ENCODE measurements at places on chromosomes 12 and 14. TPM values are rescaled to one million over a fixed set of nuclear protein-coding genes. Genes with fewer than 3 reads are reported as not detected.

The ANKRD33 gene
- total RNA-seq, result under 0.01 TPM

The NANOG gene
- not detected for total RNA-seq

The MOK gene
- total RNA-seq, result 15.2 TPM

The PIWIL1 gene
- not detected for total RNA-seq

The EEA1 gene
- 34.1 TPM for total RNA-seq

The TSPAN19 gene
- not detected for total RNA-seq

The ANO2 gene
- total RNA-seq, result 0.19 TPM

The SINHCAF gene
- total RNA-seq, result 39.1 TPM

The BEGAIN gene
- total RNA-seq, result not detected

The SLC6A13 gene
- total RNA-seq, result 0.19 TPM

The TAS2R7 gene
- total RNA-seq, result not detected

The ACSM4 gene
- total RNA-seq, result not detected

The DHH gene
- not detected for total RNA-seq

The FAM181A gene
- total RNA-seq, result not detected

The SLC39A5 gene
- 0.85 TPM for total RNA-seq

The RERGL gene
- total RNA-seq, result 0.38 TPM

The NYNRIN gene
- total RNA-seq, result 6.8 TPM

The GNG2 gene
- total RNA-seq, result 7.7 TPM

The SERPINA10 gene
- total RNA-seq, result under 0.01 TPM

The SELPLG gene
- total RNA-seq, result 0.85 TPM

The RTL1 gene
- total RNA-seq, result not detected

The KLHL28 gene
- 13.8 TPM for total RNA-seq

The BICDL1 gene
- 0.38 TPM for total RNA-seq

The KRT2 gene
- not detected for total RNA-seq

The OR10G3 gene
- total RNA-seq, result not detected

The IFNG-AS1 gene
- not detected for total RNA-seq

The POTEG gene
- not detected for total RNA-seq

The CEBPE gene
- not detected for total RNA-seq

The GUCY2C gene
- total RNA-seq, result not detected

The C12orf50 gene
- total RNA-seq, result not detected

The ACVR1B gene
- 11.8 TPM for total RNA-seq

The TMEM52B gene
- total RNA-seq, result under 0.01 TPM

The RIPK3 gene
- total RNA-seq, result 0.56 TPM

The P2RX7 gene
- under 0.01 TPM for total RNA-seq

The SMIM41 gene
- not detected for total RNA-seq

The FOXG1 gene
- under 0.01 TPM for total RNA-seq

The OTX2 gene
- not detected for total RNA-seq

The KLRK1 gene
- not detected for total RNA-seq

The TMEM253 gene
- total RNA-seq, result not detected

The RNASE7 gene
- total RNA-seq, result not detected

The CCDC196 gene
- total RNA-seq, result not detected

The KRT6C gene
- not detected for total RNA-seq

The OXA1L gene
- 39.5 TPM for total RNA-seq

The SDS gene
- total RNA-seq, result not detected

The HNF1A gene
- total RNA-seq, result not detected

The IL22 gene
- not detected for total RNA-seq

The AMDHD1 gene
- under 0.01 TPM for total RNA-seq

The PRPH gene
- total RNA-seq, result under 0.01 TPM

The TMEM260 gene
- total RNA-seq, result 10.4 TPM

The GALNT16 gene
- total RNA-seq, result 2.5 TPM

The NPFF gene
- not detected for total RNA-seq

The GPR135 gene
- total RNA-seq, result 3.1 TPM

The SLC15A4 gene
- 97.2 TPM for total RNA-seq

The SLC35E3 gene
- 3.1 TPM for total RNA-seq

The SSPN gene
- 12.1 TPM for total RNA-seq

The POC1B gene
- 11.5 TPM for total RNA-seq

The RAD9B gene
- 0.58 TPM for total RNA-seq

The CLEC7A gene
- not detected for total RNA-seq
